NCI-H187 (cell line): ENCODE measurements at places on chromosomes 1 and 21.

- no peak for DNase-seq
Observed at GRCh38 chr1:234265321-234265720, 107.9 kb upstream of the COA6 start.

GRCh38 chr1:243562473-243562872, 287.6 kb downstream of the AKT3 start:
- DNase-seq, result no peak

DNA sequence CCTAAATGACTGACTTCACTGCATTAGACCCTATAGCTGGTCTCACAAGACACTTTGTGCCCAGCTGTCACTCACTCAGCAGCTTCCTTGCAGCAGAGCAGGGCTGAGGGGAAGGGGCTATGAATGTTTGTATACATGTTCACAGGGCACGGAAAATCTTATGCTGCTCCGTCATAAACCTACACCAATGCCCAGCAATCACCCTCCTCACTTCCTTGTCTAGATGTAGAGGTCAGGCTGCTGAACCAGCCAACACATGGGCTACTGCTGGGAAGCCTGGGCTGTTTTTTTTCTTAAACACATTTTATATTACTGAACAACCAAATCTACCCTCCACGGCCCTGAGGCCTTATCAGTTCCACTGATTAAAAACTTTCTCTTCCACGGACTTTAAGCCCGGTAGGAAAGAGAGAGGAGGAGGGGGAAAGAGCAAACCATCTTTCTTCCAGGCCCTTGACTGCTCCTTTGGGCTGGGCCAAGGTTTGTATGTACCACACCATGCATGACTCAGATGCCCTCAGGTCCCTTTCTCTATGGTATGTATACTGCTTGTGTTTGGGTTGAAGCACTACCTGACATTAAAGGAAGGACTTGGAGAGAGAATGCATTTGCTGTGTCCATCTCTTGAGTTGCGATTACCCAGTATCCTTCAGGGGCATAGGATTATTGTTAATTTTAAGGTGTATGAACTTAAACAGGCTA, 12.7 kb downstream of the MTFR1L start:
- no peak for DNase-seq

DNA sequence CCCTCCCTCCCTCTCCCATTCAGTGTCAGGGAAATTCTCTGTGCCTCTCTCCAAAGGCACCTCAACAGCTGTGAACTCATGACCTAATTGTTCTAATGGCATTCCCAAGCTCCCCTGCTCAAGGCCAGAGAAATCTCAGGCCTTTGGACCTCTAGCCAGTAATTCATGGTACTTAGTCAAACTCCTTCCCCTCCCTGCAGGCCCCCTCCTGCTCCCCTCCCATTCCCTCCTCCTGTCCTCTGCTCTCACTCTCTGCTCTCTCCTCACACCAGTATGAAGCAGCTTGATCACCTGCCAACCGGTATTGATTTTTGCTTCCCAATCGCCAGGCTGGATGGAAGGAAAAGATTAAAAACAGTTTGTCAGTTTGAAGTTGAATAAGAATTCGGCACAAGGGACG, 370.5 kb upstream of the PBX1 start:
- DNase-seq, result no peak

DNA sequence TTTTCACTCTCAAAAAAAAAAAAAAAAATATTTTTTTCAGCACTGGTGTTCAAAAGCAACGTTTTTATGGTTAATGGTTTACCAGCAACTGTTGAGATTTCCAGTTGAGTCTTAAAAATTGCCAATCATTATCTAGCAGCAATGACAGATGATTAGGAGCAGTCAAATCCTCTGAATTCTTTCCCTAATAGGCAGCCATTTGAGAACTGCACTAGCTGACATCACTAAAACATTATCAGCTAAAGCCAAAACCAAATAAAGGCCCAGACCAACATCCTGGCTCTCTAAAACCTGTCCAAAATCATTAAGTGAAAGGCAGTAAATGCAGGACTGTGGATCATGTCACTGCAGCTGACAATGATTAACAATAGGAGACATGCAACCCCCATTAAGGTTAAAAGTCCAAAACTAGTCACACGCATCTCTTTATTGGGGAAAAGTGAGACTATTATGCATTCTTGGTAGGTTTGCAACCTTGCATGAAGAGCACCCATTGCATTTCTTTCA, 14.0 kb downstream of the SFPQ start:
- DNase-seq, result no peak

GRCh38 chr1:51410568-51411460, 80.5 kb upstream of the TTC39A start:
- DNase-seq, result no peak

- DNase-seq, result no peak
Observed at GRCh38 chr1:16281765-16282164, 44.8 kb upstream of the CPLANE2 start.
